CD4-positive, alpha-beta T cell treated with Interleukin-21 for 1 hour (primary cell): ENCODE measurements at places on chromosomes 3 and 15.

GRCh38 chr15:75733761-75734651, 21.4 kb upstream of the CSPG4 start:
- DNase-seq: no peak

GRCh38 chr15:61138156-61138555, 90.9 kb downstream of the RORA start:
- no peak for DNase-seq

DNA sequence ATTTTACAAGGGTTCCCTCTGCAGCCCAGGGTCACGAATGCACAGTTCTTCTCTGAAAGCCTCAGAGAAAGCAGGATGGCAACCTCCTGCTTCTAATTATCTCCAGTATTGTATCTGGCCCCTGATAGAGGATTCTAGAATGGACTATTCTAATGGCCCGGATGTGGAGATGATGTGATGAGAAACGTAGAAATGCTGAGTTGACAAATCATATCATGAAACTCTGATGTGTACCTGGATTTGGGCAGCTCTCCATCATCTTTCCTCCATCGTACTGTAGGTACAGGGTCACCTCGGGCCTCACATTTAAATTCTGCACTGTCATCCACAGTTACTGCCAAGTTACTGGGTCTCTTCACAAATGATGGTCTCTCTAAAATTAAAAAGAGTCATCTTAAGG, 1050.8 kb downstream of the ROBO1 start:
- DNase-seq: no peak

- DNase-seq: no peak
These were observed 5.4 kb downstream of the SEMA3F start for GRCh38 chr3:50160561-50160983.

DNA sequence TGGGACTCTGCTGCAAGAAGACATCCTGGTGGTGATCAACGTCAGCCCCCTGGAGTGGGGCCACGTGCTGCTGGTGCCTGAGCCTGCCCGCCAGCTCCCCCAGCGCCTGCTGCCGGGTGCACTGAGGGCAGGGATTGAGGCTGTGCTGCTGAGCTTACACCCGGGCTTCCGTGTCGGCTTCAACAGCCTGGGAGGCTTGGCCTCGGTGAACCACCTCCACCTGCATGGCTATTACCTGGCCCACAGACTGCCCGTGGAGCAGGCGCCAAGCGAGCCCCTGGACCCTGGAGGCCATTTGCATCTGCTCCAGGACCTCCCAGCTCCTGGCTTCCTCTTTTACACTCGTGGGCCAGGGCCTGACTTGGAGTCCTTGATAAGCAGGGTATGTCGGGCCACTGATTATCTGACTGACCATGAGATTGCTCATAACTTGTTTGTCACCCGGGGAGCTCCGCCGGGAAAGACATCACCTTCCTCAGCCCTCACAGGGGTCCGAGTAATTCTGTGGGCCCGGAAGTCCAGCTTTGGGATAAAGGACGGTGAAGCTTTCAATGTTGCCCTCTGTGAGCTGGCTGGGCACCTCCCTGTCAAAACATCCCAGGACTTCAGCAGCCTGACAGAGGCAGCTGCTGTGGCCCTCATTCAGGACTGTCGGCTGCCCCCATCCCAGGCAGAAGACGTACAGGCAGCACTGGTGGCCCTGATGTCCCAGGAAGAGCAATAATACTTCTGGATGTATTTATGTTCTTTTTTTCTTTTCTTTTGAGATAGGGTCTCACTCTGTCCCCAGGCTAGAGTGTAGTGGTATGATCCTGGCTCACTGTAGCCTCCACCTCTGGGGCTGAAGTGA, 7.6 kb downstream of the GDPGP1 start:
- no peak for DNase-seq

GRCh38 chr3:76554707-76555106, 485.2 kb upstream of the ROBO2 start:
- DNase-seq: no peak

DNA sequence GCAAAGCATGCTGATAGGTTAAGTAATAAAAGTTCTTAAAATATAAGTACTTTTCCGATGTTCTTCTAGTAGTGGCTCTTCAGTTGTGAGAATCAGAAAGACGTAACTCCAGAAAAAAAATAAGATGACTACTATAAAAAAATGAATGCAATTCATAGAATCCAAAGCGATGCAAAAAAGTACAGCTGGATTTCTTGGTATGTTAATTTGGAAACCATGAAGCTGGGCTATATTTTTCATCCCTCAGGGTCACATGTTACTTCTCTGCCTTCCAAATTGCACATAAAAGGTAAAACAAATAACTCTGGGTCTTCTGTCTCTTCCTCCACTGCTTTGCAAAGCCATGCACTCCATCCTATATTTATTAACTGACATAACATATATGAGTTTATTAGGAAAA, 843.9 kb upstream of the DPPA4 start:
- no peak for DNase-seq

- no peak for DNase-seq
These were observed 21.0 kb downstream of the C2CD4A start for GRCh38 chr15:62087671-62088352.

DNA sequence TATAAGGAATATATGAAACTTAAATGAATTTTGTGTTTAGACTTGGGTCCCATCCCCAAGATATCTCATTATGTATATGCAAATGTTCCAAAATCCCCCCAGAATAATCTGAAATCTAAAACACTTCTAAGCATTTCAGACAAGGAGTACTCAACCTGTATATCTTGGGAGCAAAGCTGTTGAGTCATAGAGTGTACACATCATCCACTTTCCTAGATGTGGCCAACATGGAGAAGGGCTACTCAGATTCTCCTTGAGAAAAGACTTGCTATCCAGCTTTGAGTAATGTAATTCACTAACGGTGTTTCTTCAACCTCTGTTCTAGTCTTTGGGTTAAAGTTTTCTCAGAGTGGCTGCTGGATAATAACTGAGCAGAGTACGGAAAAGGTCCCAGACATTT, 215.5 kb upstream of the POU1F1 start:
- DNase-seq: no peak

DNA sequence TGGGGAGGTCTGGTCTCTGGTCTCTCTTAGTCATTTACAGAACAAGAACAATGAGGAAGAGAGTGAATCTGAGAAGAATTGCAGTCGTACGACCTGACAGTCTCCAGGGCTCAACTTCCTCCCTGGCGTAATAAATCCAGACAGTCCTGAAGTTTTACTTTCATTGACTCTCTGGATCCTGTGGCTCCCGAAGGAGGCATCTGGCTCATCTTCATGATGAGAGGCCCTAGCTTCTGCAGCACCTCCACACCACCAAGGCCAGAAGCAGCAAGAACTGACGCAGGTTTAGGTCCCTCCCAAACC, 11.8 kb upstream of the CYFIP1 start:
- DNase-seq: no peak

- DNase-seq: no peak
These were observed 336.2 kb downstream of the ERC2 start for GRCh38 chr3:56131974-56132590.

GRCh38 chr3:9777694-9778021, 7.9 kb upstream of the CAMK1 start:
- DNase-seq: no peak

DNA sequence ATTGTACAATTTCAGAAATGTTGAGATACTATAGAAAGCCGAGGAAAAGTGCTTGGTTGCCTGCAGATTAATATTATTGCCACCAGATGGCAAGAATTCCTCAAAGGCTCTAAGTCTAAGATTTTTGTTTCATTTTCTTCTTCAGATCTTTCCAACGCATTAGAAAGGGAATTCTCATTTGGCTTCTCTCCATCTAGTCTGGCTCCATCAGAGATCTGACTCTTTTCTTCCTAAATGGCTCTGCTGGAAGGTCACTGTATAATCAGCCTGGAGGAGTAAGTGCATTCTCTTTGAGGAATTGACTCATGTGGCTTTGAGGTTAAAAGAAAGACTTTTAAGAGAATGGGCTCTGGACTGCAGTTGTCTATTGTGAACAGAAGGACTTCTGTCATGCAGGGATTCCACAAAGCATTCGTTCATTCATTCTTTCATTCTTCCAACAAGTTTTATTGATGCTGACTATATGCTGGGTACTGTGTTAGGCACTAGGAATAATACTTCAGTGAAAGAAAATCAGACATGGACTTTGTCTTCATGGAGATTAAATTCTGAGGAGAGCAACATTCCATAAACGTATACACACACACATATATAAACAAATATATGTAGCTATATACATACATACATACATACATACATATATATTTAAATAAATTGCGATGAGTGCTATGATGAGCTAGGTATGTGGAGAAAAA, 55.3 kb downstream of the SLC28A2 start:
- peak; percentile 17 for DNase-seq

GRCh38 chr3:77606372-77606771, 566.5 kb downstream of the ROBO2 start:
- no peak for DNase-seq

DNA sequence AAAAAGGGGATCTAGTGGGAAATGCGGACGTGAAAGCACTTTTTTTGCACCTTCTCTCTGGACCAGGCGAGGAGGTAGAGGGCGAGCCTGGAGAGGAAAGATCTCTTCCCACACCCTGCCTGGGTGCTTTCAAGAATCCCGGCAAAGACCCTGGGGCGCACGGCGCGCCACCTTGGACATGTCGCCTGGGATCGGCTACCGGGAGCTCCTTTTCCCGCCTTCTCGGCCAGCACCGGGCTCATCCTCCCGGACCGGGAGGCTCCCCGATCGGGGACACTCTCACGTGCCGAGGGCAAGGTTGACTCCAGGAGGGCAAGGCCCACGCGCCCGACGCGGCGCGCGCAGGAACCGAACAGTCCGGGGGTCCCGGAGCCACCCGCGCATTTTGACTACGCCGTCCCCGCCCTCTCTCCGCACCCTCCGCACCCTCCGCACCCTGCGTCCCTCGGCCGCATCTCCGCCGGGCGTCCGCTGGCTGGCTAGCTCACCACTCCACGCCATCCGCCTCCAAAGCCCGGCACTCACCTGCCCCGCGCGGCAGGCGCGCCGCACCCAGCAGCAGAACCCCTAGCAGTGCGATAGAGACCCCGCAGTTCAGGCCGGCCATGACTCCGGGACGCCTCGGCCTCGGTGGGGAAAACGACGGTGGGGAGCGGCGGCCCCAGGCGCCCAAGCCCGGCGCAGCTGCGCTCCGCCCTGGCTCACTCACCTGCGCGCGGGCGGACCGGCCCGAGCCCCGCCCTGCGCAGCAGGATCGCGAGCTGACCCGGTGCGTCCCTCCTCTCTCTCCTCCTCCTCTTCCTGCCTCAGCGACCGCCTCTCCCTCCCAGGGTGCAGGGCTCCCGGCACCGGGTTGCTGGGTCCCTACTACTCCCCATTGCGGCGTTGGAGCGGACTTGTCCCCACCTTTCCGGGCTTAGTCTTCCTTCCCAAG, at the start of gene CDCP1:
TSS of gene CDCP1 (minus strand) at position 698 of the 934 bp plus-strand sequence. CDS start at position 607, 91 bp downstream.
- no peak for DNase-seq

GRCh38 chr3:191412759-191413158, 48.2 kb upstream of the PYDC2 start:
- DNase-seq: no peak

- peak; percentile 76 for DNase-seq
These were observed 862 bp upstream of the MAN2A2 start for GRCh38 chr15:90902040-90902839.

- no peak for DNase-seq
These were observed 32.2 kb upstream of the ST8SIA2 start for GRCh38 chr15:92361321-92362000.

DNA sequence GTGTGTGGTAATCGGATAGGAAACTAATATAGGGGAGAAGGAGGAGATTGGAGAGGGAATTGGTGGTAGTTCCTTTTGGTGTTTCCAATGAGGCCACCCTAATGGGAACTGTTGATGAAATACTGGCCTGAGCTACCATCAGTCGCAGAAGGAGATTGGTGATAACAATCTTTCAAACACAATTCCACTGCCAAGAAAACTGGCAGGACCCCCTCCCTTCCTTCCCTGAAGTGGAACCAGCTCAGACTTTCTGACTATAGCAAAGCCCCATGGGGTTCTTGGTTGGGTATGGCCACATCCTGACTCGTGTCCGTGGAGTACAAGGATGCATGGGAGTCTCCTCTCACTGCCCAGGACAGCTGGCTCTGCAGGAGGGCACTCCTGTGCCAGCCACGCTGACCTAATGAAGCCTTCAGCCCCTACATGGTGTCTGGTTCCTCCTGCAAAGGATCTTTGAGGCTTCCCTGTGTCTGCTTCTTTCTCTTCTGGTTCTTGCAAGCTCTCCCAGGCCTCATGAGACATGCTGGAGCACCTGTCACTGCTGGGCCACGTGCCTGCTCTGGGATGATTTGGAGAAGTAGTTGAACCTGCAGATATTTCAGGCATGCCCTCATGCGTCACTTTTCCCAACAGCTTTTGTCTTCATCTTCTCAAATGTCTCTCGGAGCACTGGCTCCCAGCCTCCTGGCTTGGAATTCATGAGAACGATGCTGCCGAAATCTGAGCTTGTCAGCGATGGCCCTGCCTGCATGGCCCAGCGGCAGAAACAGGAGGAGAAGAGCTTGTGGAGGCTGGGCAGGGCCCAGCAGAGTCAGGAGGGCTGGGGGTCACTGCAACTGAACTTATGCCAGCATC, 90.0 kb upstream of the ADPGK start:
- DNase-seq: no peak

GRCh38 chr15:100694381-100695021, 92.1 kb downstream of the ASB7 start:
- no peak for DNase-seq

DNA sequence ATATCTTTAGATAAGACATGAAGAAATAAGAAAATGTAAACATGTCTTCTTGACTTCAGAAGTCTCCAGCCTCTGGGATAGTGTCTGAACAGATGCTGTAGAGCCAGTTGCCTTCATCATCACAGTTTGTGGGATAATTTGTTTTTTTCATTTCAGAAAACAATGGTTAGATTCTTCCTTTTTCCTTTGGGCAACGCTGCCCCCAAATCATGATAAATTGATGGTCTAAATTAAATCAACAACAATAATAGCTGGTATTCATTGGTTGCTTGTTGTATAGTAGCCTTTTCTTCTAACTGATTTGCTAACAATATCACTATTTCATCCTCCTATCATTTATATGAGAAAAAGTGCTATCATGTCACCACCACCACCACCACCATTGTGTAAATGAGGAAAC, 12.6 kb upstream of the SHQ1 start:
- DNase-seq: no peak

GRCh38 chr3:72317491-72317890, 530.8 kb downstream of the SHQ1 start:
- DNase-seq: no peak

DNA sequence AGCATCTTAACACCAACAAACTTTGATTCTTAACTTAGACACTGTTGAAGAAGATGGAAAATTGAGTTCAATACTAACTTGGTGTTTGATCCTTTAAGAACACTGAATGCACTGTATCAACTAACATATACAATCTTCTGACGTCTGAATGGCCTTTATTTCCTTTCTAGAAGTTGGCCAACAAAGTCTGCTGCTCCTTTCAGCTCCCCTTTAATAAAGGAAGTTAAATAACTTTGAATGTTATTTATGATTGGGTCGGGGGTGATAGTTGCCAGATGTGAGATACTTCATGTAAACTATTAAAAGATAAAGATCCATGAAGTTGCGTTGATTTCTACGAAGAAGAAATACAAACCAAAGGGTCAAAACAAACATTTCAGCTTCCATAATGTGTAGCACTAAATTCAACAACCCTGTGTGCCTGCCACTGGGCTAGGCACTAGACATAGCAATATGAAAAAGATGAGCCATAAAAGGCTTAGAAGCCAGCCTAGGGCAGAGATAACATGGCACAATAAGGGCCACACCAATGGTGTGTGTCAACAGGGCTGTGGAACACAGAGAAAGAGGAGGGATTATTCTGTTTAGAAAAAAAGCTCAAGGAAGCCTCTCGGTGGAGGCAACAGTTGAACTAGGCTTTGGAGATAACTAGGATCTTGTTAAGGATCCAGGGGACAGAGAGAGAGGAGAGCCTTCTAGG, 337.8 kb downstream of the MECOM start:
- DNase-seq: no peak

- no peak for DNase-seq
These were observed 8.6 kb downstream of the CEP152 start for GRCh38 chr15:48802257-48802656.
